ENCODE measurements at places on chromosomes 11 and 22.

DNA sequence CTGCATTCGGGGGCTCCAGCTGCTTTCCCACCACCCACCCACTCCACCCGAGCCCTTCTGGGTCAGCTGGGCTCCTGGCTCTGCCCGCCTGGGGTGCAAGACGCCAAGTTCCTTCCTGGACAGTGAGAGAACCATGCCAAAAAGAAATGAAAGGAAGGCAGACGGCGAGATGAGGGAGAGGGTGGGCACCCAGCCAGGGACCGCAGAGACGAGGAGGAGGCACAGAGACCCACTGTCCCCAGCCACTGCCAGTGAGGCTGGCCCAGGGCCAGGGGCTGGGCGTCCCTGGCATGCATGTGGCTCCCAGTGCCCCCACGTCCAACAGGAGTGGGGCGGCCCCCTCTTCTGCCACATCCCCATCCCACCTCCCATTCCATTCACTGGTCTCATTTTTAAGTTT lies 10.8 kb upstream of the CD81 start:
- no peaks in the 10 kb centered on the region for H3K4me1 ChIP-seq
- no peaks in the 10 kb centered on the region for H3K27me3 ChIP-seq
- H3K27ac ChIP-seq, result no peak overlapping the region
- no peaks in the 10 kb centered on the region for H3K36me3 ChIP-seq
- H3K4me3 ChIP-seq, result no peak overlapping the region
- no peak for DNase-seq

- no peak for DNase-seq
- H3K27ac ChIP-seq, result no peak overlapping the region
- H3K36me3 ChIP-seq, result no peaks in the 10 kb centered on the region
- no peaks in the 10 kb centered on the region for H3K27me3 ChIP-seq
Observed at GRCh38 chr11:107853070-107853469, 5.5 kb downstream of the SLC35F2 start.

DNA sequence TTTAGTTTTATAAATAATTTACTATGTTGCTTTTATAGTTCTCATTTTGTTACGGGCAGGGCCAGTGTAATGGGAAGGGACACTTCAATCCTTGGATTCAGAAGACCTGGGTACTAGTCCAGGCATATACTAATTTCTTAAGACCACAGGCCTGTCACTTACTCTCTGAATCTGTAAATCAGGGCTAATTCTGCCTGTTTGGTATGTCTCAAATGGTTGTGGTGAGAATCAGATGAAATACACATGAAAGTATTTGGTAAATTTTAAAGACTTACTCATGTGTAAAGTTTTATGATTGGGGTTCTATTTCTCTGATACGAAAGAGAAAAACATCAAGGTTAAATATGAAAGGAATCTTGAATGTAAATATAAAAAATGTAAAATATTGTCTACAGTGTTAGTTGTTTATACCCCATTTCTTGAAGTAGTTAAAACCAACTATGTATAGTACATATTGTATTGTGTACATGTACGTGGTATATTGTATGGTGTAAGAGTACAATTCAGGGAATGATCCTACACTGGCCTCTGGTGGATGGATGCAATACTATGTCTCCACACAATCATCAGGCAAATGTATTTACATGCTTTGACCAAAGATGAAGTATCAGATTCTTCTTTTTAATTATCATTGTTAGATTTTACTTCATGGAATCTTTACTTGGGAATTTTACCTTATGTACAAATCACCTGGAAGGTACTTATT lies 24.5 kb upstream of the RAG2 start:
- no peak for DNase-seq
- H3K4me3 ChIP-seq, result no peak overlapping the region
- H3K4me1 ChIP-seq, result no peaks in the 10 kb centered on the region
- no peaks in the 10 kb centered on the region for H3K27me3 ChIP-seq

DNA sequence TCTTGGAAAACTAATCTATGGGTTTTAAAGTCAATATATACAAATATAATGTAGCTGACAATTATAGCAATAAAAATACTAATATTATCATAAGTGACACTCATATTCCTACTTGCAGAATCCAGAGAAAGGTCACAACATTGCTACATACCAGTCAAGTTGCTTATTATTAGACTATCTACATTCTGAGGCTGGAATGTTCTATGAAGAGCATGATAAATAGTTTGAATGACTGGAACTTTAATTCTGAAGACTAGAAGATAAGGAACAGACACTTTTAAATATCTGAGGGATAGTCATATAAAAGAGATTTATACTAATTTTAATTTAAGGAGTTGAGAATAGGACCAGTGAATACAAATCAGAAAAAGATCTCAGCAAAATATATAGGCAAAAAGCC lies 146.0 kb downstream of the GUCY1A2 start:
- no peaks in the 10 kb centered on the region for H3K4me1 ChIP-seq
- no peak for DNase-seq
- no peaks in the 10 kb centered on the region for H3K27me3 ChIP-seq

GRCh38 chr11:76837696-76838677 lies 22.7 kb upstream of the ACER3 start:
- H3K4me1 ChIP-seq, result no peaks in the 10 kb centered on the region
- no peak overlapping the region for H3K27ac ChIP-seq
- H3K27me3 ChIP-seq, result no peaks in the 10 kb centered on the region
- no peak for DNase-seq
- H3K4me3 ChIP-seq, result no peak overlapping the region
